Activated naive CD8-positive, alpha-beta T cell treated with anti-CD3 and anti-CD28 coated beads, Interleukin-2, amount 50 U/mL, for 24 hours (primary cell): ENCODE measurements at places on chromosomes 6 and 20.
A peak's percentile ranks its signal among the peaks of the same experiment; 100 is the strongest.

GRCh38 chr6:9138936-9139335, 703.6 kb upstream of the SLC35B3 start:
- no peak for DNase-seq

DNA sequence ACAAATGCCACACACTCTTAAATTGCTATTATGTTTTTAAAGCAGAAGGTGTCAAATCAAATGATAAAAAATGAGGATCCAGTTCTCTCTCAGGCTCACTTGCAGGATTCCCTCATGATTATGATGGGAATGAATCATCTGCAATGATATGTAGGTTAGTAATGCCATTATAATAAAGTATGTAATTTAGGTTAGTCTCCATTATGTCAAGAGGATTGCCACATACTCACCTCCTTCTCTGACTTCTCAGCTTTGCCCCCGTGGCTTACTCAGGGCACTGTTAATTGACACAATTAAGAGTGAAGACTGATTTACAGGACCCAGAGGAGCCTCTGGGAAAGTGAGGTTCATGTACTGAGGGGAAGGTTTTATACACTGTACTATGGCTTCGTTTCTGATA, 591.7 kb upstream of the NRSN1 start:
- DNase-seq: no peak

GRCh38 chr20:4483486-4483885, 238.2 kb upstream of the PRND start:
- no peak for DNase-seq

DNA sequence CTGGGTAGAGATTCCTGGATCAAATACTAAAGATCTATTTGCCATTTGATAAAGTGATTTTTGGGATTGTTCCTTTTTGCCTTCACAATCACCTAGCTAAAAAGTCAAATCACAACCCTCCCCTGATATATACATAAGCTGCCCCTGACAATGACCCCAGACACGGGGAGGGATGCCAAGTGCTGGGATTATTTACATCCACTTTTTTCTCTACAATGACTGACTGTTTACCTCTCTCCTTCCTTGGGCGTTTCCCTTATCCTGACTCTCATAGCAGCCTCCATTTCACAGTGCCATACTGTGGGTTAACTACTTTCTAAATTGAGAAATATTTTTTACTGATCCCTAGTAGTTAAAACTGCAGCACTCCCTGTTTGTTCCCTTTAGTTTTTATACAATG, 150.8 kb upstream of the TMEM170B start:
- DNase-seq: no peak

GRCh38 chr6:88871498-88871897, 91.9 kb downstream of the RNGTT start:
- DNase-seq: no peak

- no peak for DNase-seq
Measured at GRCh38 chr6:16420337-16420714, 181.9 kb downstream of the GMPR start.

DNA sequence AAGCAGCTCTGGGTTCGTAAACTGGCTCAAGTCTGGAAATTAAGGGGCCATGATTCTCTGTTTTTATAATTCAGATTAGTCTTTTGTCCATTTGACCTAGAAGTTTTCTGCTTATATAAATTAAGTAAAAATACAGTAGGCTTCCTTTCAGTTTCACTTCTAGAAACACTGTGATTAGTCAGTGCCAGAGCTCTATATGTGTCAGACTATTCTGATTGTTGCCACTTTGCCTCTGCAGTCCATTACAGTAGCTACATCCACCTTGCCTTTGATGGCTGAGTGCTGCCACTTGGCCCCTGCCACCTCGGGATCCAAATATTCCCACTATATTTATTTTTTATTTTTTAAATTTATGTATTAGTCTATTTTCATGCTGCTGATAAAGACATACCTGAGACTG, 7.9 kb downstream of the ZC2HC1B start:
- no peak for DNase-seq

DNA sequence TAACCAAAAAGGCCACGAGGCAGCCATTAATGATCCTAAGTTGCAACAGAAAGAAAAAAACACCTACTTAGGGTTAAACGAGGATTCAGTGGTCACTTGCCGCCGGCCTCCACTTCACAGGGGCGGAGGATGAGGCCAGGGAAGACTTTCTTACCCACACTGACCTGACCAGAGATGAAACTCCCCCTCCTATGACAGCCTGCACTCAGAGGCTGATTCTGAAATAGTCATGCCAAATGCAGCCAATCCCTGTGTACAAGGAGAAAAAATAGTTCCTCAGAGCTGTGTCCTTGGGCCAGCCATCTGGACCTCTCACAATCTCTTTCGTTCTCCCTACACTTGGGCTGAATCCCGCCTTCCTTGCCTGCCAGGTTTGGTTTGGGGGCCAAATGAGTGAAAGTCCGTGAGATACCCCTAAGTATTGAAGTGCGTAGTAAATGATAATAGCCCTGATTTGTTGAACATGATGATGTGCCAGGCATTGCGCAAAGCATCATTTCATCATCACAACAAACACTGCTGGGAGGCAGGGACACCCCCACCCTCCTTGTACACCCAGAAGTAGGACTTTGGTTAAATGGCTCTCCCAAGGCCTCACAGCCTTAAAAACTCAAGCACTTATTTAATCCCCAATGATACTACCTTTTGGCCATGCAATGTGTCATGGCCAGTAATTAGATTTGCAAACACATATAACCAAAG, 3.2 kb upstream of the IRF4 start:
- no peak for DNase-seq

GRCh38 chr20:59662161-59662560, 57.8 kb downstream of the PHACTR3 start:
- DNase-seq: no peak

- DNase-seq: no peak
Measured at GRCh38 chr6:161459008-161459615, 185.3 kb upstream of the AGPAT4 start.

DNA sequence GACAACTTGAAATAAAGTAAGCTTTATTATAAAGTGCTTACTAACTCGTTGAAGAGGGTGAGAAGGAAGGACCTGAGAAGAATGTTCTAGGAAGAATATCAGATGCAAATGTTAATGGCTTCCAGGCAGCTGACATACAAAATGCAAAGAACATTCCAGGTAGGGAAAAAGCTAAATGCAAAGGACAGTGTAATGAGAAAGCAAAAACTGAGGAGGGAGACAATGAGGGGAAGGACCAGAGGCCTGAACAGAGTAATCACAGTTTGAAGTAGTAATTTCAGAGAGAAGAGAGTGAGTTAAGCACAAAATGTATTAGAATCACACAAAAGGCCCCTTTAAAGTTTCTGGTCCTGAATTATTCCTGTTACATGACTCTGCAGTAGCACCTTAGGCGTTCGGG, 81.3 kb downstream of the HMGCLL1 start:
- no peak for DNase-seq

DNA sequence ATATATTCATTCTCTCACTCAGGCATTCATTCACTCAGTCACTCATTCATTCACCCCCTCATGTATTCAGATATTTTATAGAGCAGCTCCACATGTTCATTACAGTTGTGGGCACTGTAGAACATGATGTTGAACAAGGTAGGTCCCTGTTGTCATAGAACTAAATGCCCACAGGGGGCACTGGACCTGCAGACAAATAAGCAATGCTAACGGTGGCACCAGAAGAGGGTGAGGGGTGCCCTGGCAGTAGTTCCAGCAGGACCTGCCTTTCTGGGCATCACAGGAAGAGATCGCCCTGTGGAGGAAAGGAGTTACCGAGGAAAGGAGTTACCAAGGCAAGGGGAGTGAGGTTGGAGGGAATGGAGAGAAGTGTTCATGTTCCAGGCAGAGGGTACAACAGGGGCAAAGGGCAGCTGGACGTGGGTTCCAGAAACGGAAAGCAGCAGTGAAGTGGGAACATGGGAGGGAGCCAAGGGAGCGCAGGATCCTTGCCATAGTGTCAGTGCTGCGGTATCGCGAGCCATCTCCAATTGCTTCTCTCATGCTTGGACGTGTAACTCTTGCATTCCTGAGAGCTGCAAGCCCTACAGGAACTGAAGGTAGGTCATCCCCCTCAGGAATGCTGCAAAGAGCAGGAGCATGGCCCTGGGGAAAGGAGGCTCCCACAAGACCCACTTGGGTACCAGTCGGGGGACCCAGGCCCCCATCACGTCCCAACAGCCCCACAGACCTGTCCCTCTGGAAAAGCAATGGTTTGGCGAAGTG, 128.2 kb downstream of the EDN3 start:
- no peak for DNase-seq

DNA sequence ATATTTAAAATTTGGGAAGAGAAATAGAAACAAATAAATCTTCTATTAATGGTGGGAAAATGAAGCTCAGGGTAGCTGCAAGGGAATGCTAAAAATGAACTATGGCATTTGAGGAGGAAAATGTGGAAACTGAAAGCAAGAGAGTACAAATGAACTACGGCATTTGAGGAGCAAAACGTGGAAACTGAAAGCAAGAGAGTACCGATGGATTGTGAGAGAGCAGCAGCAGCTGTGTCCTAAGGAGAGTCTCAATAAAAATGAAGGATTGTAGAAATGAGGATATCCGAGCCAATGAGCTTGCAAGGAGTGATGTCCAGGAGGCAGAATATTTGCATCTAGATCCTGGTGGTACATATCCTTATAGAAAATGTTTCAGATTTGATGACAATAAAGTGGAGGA, 547.1 kb upstream of the ZNF337 start:
- DNase-seq: no peak

GRCh38 chr6:43926634-43927531, 156.9 kb downstream of the VEGFA start:
- peak; percentile 28 for DNase-seq

DNA sequence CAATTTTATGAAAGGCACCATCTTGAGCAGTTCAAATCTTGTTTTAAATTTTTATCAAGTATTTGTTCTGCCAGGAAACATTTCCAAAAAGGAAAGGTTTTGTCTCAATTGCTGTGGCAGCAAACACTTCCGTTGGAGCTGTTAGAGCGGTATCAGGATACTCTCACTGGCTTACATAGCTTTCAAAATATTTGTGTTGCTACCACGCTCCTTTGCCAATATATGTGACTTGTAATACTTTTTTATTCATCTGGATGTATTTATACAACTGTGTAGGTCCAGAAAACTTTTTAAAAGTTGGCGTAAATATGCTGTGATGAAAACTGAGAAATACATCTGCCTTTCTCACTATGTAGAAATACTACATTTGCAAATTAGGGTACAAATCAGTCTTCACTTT, 37.8 kb upstream of the NHSL1 start:
- no peak for DNase-seq

GRCh38 chr6:169005166-169005565, 248.5 kb downstream of the THBS2 start:
- DNase-seq: no peak

- DNase-seq: no peak
Measured at GRCh38 chr20:14481863-14482262, 144.5 kb upstream of the FLRT3 start.

- no peak for DNase-seq
Measured at GRCh38 chr6:41053041-41053440, at the start of gene APOBEC2. Gene APOBEC2 (plus strand): TSS chr6:41053202. CDS start chr6:41053348, 146 bp downstream.

DNA sequence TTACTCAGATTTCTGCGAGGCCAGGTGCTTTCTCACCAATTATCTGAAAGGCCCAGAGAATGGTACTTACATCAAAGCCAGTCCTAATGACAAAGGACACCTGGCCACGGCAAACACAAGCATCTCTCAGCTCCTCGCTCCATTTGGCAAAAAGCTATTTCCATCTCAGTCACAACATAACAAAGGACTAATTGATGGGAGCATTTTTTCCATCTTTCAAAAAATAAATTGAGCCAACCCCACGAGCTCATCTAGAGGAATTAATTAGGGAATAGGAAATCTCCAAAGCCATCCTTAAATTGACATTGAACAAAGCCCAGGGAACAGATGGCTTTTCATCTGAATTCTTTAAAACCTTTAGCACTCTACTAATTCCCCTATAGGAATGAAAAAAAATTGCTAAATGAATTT, 236.7 kb downstream of the HAO1 start:
- no peak for DNase-seq

GRCh38 chr6:139926711-139927110, 552.3 kb upstream of the CITED2 start:
- DNase-seq: no peak

DNA sequence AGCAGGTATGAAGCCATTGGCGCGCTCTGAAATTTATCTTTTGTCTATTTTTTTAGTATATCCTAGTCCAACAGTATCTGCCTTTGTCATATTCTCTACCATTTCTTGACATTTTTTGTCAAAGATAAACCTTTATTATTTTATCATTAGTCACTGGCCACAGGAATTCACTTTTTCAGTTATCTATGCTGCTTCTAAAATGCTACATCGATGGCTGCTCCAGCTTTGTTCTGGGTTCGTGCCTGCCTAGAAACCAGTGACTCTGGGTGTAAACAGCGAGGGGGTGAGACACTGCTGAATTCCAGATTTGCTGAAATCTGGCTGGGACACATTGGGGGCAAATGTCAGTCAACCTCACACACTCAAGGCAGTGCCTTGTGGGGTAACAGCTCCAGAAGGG, 193.4 kb downstream of the CDC5L start:
- DNase-seq: no peak
